ENCODE measurements at places on chromosomes 13 and 19.

- no peak for DNase-seq
Observed at GRCh38 chr19:57248646-57249045, 8.2 kb downstream of the ZNF805 start.

- DNase-seq: no peak
Observed at GRCh38 chr13:110981379-110981778, 66.5 kb upstream of the ANKRD10 start.

DNA sequence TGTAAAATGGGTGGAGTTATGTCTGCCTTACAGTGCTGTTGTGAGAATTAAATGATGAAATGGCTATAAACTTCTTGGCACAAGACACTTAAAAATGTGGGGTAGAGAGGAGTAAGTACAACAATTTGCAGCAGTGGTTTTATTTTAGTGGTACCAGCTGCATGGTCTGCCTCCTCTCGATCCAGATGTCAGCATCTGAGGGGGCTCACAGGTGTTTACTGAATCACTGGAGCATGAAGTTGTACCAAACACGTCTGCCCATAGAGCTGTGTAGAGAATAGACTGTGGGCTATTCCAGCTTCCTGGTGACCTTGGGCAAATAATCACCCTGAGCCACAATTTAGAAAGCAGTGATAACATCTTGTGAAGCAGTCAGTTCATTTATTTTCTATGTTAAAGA is 11.1 kb downstream of the SLC10A2 start:
- no peak for DNase-seq

- no peak for DNase-seq
Observed at GRCh38 chr19:17125728-17126677, 50.4 kb downstream of the MYO9B start.

- no peak for DNase-seq
Observed at GRCh38 chr13:109610517-109610916, 175.9 kb downstream of the IRS2 start.

- DNase-seq: no peak
Observed at GRCh38 chr13:92097337-92097903, 699.0 kb downstream of the GPC5 start.

- DNase-seq: no peak
Observed at GRCh38 chr13:80359778-80360452, 19.0 kb upstream of the SPRY2 start.

DNA sequence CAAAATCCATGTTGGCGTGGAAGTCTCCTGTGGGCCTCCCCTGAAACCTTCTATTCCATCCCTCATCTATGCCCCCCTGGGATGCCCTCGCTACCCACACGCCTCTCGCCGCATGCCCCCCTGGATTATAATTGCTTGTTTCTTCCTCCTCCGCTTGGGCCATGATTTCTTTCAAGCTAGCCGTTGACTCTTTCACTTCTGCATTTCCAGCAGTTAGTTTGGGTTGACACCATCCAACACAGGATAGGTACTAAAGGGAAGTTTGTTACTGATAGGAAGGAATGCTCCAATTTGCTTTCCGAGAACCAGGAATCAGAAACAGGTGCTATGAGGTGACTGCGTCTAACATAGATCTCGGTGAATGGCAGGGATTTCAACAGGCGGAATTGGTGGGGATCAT is 7.7 kb upstream of the SLC25A15 start:
- DNase-seq: no peak

- DNase-seq: no peak
Observed at GRCh38 chr13:94239135-94239534, 240.3 kb downstream of the DCT start.

GRCh38 chr19:38700350-38700901 is 43.8 kb downstream of the CAPN12 start:
- no peak for DNase-seq

DNA sequence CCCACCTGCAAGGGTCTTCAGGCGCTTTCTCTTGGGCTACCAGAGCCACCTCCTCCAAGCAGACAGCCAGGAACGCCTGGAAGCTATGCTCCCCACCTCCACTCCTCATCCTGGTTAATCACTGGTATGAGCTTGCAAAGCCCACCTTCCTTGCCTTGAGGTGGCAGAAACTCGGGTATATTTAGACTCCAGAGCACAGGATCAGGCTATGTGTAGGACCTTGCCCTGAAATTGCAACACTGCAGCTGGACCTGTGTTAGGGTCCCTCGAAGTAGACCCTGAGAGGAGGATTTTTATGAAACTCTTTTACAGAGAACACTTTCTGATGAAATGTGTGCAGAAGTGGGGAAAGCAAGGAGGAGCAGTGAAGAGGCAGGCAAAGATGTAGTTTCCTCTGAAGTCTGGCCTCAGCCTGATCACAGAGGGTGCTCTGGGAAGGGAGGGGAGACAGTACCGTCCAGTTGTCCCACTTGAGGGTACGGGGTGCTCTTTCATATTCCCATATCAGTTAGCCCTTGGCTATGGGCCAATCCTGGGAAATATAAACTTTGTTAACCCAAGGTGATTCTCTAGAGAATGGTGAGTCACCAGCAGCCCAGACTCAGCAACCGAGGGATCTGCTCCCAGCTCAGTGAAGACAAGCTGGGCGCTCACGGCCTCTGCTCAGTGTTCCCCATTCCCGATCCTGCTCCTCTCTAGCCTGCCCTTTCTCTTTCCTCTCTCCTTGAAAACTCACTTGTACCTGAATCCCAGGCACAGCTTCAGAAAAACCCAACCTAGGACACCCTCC is 157.9 kb downstream of the UQCRFS1 start:
- no peak for DNase-seq

DNA sequence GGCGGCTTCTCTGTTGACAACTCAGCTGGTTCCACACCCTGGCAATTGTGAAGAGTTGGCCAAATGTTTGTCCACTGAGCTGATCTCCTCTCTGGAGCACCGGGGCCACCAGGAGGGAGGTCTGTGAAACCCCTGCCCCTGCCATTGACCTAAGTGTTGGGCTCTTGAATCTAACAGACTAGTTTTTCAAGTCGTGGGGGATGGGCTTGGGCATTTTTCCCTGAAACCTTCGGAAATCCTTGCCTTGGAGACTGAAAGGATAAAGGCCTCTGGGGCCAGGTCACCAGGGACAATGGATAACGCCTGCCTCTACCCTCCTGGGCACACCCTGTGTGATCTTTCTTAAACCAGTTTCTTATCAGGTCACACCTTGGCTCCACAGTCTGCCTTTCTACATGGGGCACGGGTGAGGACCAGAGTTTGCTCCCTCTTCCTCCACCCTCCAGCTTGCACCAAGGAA is 881 bp downstream of the GEMIN7 start:
- DNase-seq: no peak

- no peak for DNase-seq
Observed at GRCh38 chr13:114161644-114162532, 17.2 kb upstream of the CFAP97D2 start.

GRCh38 chr13:49042476-49042875 is 66.8 kb downstream of the FNDC3A start:
- no peak for DNase-seq

DNA sequence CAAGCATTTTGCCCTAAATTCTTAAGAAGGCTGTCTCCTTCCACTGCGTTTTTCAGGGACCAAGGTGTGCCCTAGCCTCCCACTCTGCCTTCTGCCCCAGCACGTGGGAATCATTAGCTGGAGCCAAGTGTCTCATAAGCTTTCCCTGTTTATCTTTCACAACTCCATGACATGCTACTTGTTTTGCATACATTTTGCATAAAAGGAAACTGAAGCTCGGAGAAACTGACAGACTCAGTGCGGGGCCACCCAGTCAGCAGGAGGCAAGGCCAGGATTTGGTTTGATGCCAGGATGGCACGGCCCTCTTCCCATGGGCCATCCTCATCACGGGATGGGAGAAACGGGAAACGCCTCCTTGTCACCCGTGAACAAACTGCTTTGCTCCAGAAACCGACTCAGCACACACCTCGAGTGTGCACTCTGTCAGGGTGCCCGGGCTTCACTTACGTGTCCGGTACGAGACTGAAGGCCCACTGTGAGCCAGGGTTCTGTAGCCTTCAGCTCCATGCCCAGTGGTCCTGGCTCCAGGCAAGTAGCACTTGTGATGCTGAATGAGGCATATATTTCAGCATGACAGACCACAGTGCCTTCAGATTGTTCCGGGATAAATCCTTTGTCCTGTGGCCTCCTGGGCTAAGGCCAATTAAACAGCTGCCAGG is 9.6 kb downstream of the CEBPA start:
- DNase-seq: no peak

DNA sequence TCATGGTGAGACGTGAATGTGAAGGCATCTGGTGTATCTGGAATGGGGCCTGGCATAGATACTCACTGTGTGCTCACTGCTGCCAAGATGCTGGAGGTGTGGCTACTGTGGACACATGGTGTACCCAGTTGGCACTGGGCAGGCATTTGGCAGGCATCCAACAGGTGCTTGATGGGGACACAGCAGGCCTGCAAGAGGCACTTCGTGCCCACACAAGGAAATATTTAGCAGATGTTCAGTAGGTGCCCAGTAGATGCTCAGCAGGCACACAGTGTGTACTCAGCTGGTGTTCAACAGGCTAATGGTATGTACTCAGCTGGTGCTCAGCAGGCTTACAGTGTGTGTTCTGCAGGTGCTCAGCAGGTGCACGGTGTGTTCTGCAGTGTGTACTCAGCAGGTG is 14.2 kb downstream of the CRTC1 start:
- no peak for DNase-seq

GRCh38 chr13:94325650-94326049 is 153.8 kb downstream of the DCT start:
- no peak for DNase-seq

DNA sequence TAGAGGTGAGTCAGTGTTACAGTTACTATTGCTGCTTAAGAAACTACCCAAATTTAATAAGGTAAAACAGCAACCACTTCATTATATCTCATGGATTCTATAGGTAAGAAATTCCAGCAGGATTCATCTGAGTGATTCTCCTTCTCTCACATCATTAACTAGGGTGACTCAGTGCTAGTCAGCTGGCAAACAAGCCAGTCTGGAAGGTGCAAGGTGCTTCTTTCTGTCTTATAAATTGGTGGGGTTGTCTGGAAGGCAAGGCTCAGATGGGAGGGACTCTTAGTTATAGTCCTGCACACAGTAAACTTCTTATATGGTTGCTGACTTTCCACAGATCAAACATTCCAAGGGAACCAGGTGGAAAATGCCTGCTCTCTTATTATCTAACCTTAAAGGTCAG is 484.5 kb downstream of the GPC5 start:
- no peak for DNase-seq

- no peak for DNase-seq
Observed at GRCh38 chr19:30969591-30969990, 379.6 kb downstream of the TSHZ3 start.

All from NCI-H2171 (cell line).